ENCODE measurements at places on chromosomes 13 and 19.

DNA sequence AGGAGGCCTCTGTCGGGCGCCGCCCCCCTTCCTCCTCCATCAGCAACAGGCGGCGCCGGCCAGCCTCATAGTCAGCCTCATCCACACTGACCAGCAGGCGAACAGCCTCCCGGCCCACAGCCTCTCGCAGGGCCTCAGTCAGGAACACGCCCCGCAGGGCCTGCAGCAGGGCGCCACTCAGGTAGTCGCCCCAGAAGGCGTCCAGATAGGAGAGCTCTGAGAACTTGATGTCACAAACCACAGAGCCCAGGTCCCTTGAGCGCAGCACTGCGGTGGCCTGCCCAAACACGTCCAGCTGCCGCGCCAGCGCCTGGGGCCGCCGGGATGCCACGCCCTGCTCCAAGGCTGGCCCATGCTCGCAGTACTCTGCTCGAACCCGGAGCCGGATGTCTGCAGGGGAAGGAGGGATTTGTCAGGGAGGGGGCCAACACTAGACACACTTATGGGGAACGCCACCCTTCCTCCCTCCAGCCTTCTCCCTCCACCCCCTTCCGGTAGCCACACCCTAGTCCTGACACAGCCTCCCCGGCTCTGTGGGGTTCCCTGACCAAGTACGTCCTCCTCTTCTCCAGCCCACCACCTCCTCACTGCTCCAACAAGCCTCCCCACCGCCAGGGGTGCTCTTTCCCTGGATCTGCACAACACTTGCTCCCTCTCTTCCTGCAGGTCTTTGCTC, 17.9 kb downstream of the DEDD2 start:
- peak; percentile 21 for DNase-seq

- DNase-seq: no peak
Observed at GRCh38 chr19:17860331-17860992, 752 bp downstream of the RPL18A start.

- DNase-seq: no peak
Observed at GRCh38 chr19:51676566-51677083, 16.5 kb upstream of the SPACA6 start.

- no peak for DNase-seq
Observed at GRCh38 chr13:85543144-85543543, 256.1 kb downstream of the SLITRK6 start.

GRCh38 chr19:47471381-47471732, 336 bp downstream of the SLC8A2 start:
- no peak for DNase-seq

- no peak for DNase-seq
Observed at GRCh38 chr13:49329831-49330545, 82.3 kb downstream of the CDADC1 start.

GRCh38 chr19:16915734-16916133, 26.9 kb downstream of the F2RL3 start:
- no peak for DNase-seq

DNA sequence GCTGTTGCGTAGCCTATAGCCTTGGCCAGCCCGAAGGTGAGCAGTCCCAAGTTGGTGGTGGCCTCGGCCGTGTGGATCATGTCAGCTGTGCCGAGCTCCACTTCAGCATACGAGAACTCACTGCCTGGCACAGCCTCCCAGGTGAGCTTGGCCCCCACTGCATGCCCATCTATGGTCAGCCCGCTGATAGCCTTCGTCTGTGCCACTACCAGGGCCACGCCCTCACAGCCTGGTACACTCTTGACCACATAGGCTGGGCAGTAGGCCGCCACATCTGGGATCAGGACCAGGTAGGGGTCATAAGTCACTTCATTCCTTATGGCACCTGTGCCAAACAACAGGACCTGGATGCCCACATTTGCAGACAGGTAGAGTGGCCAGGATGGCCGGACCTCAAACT, 7.4 kb downstream of the FCGBP start:
- DNase-seq: no peak

DNA sequence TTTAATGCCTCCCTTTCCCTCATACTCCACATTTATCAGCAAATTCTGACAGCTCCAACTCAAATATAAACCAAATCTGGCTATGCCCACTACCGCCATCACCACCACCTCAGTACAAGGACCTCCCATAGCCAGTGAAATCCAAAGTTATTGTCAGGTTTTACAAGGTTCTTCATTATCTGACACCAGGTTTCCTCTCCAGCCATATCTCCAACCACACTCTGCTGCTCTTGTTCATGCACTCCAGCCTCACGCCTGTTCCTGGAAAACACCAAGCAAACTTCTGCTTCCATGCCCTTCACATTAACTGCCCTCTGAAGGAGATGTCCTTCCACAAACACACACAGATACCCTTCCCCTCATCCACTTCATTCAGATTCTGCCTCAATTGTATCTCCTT, 102.2 kb upstream of the MIR17HG start:
- DNase-seq: no peak

DNA sequence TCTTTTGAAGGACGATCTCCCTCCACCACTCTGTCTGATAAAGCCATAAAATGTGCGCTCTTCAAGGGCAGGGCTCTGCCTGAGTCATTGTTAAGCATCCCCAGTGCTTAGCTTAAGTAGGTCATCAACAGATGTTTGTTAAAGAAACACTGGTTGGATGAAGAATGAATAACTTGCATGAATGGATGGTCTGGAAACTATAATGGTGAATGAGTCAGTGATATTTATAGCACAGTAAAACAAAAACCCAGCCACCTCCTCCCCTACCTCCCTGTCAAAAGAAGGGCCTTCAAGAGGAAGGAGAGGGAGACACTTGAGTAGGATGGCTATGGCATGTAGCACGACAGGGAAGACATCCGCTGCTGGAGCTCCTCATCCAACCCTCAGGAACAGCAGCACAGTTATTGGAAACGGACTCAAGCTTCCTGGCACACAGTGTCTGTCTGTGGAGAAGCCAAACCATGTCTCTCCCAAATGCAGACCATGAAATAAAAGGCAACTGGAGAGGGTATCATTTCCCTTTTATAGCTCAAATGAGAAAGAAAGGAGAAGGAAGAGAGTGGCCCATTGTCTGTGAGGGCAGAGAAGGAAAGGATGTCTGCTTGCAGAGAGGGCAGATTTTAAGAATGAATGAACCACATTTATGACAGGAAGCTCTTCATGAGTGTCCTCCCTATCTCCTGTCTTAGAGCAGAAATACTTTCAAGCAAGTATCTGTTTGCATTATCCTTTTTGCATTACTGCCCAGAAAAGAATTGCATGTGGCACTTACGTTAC, 183.5 kb upstream of the UBL3 start:
- no peak for DNase-seq

GRCh38 chr13:25901460-25902376, 150.1 kb downstream of the SHISA2 start:
- no peak for DNase-seq

DNA sequence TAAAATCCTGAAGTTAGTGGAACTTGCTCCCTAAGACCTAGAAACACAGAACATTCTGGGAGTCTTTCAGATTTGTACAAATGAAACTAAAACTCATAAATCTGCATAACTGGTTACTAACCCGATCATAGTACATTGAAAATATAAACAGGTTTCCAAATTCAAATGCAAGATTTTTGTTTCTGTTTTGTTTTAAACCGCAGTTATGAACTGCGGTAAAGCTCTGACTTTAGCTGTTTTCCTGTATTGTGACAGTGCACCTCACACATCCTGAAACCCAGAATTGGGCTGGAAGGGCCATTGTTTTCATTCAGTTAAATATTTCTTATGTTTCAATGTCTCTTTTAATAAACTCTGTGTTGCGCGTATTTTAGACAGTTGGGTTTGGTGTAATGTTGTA, 204.7 kb downstream of the SHISA2 start:
- no peak for DNase-seq

- no peak for DNase-seq
Observed at GRCh38 chr19:12864721-12865715, 16.2 kb downstream of the DNASE2 start.

GRCh38 chr19:50835785-50836542, 2.6 kb upstream of the KLK15 start:
- peak; percentile 44 for DNase-seq
